Cardiac muscle cell (in vitro differentiated cells and primary cell): ENCODE measurements at places on chromosomes 3 and 15. TPM values are rescaled to one million over a fixed set of nuclear protein-coding genes. Genes with fewer than 3 reads are reported as not detected.

DNA sequence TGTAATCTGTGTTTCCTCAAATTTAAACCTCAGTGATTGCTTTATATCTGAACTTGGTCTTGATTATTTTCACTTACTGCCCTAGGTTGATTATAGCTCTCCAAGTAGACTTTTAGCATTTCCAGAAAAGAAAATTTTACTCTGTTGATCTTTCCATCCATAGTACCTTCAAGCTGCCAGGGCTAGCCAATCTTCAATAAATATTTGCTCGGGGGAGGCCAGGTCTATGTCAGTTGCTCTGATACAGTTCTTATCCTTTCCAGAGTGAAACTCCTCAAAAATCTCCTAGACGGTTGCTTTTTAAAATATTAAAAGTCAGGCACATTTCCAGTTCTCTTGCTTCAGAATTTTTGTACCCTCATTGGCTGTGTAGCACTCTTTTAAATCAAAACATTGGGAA is 38.8 kb downstream of the RETNLB start:
- H3K4me3 ChIP-seq = no peak overlapping the region
- H3K36me3 ChIP-seq = no peaks in the 10 kb centered on the region
- H3K27me3 ChIP-seq = no peaks in the 10 kb centered on the region
- no peak for DNase-seq
- H3K27ac ChIP-seq = no peak overlapping the region

The MON1A gene
- total RNA-seq = 12.8 TPM in 2 replicates

The BSN gene
- total RNA-seq = 1.9 and 2.1 TPM in 2 replicates

DNA sequence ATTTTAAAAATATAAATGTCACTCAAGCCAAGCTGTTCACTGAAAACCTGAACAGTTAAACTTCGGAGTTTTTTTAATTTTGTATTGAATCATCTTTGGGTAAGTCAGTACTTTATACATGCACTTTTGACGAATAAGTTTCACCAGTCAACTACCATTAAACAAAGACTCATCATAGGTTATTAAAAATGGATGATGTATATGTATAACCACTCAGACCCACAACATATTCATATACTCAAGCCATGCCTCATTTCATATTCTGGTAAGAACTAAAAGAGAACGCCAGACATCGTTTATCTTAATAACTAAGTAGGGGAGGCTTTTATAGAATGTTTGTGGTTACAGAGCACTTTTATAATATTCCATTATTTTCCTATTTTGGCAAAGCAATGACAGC is 18.3 kb downstream of the MSL2 start:
- no peaks in the 10 kb centered on the region for H3K36me3 ChIP-seq
- DNase-seq = no peak
- no peaks in the 10 kb centered on the region for H3K4me1 ChIP-seq
- no peaks in the 10 kb centered on the region for H3K27me3 ChIP-seq
- no peak overlapping the region for H3K27ac ChIP-seq
- H3K4me3 ChIP-seq = no peak overlapping the region

The INKA1 gene
- total RNA-seq = 4.3 and 5.9 TPM in 2 replicates

DNA sequence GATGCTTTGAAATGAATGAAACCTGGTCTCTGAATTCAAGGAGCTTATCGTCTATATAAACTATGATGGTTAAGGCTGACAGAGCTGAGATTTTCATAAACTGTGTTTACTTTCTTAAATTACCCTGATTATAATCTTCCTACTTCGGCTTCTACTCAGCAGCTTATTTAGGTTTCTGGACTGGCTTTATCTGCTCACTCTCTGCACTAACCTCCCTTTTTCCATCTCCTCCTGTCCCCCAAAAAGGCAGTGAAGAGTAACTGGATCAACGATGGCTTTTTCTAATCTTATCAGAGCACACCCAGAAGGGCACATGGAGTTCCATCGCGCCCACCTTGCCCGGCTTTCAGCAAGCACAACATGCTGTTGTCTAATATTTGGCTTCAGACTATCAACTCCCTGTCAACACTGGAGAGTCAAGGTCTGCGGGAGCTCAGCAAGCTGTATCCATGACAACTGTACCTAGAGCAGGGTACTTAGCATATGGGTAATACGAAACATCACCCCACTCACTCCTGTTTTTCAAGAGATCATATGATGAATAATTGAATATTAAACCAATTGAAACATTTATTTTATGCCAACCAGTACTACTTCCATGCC is 417.3 kb downstream of the GABRB3 start:
- no peaks in the 10 kb centered on the region for H3K36me3 ChIP-seq
- H3K4me1 ChIP-seq = peaks cover 14% of the 10 kb centered on the region
- no peak overlapping the region for H3K4me3 ChIP-seq
- no peak overlapping the region for H3K27ac ChIP-seq
